ENCODE measurements at places on chromosomes 6 and 20. TPM values are rescaled to one million over a fixed set of nuclear protein-coding genes. Genes with fewer than 3 reads are reported as not detected.

GRCh38 chr6:110609101-110609500 lies 132.7 kb upstream of the SLC22A16 start:
- H3K27ac ChIP-seq = no peak overlapping the region
- H3K27me3 ChIP-seq = no peaks in the 10 kb centered on the region
- H3K4me3 ChIP-seq = no peak overlapping the region
- H3K36me3 ChIP-seq = no peaks in the 10 kb centered on the region
- no peaks in the 10 kb centered on the region for H3K4me1 ChIP-seq
- DNase-seq = no peak

DNA sequence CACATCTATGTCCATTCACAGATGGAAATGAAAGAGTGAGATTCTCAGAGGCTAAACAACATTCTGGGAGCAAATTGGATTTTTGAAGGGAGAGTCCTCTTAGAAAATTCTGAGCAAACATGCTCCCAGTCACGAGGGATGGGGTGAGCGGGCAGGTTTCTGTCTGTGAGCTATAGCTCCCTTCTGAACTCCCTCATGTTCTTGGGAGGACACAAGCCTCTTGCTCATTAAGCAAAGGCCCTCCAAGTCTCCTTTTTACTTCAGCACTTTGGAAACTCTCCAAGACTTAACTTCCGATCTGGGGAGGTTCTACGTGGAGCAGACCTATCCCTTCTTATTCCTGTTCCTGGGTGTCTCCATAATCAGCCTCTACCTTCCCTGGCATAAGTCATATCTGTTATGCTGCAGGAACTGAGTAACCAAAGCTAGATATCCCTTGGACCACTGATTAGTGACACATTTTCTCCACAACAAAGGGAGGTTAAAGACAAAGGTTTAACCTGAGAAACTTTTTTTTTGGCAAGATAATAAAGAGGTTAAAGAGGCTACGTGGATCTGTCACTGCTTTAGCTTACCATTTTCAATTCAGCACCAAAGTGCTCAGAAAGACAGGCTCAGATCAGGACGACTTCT lies 33.0 kb upstream of the SMIM29 start:
- H3K4me3 ChIP-seq = no peak overlapping the region
- H3K27me3 ChIP-seq = no peaks in the 10 kb centered on the region
- no peak overlapping the region for H3K27ac ChIP-seq
- no peaks in the 10 kb centered on the region for H3K4me1 ChIP-seq

- H3K36me3 ChIP-seq = no peaks in the 10 kb centered on the region
- no peak for DNase-seq
- no peaks in the 10 kb centered on the region for H3K27me3 ChIP-seq
- H3K4me3 ChIP-seq = no peak overlapping the region
Observed at GRCh38 chr20:22428051-22428450, 156.3 kb downstream of the FOXA2 start.

Gene PLG
- 0.16 TPM for total RNA-seq

Gene PLA2G7
- total RNA-seq = 0.48 TPM

- no peaks in the 10 kb centered on the region for H3K27me3 ChIP-seq
- H3K4me3 ChIP-seq = peak overlapping the region; percentile 93
- no peak for DNase-seq
- H3K36me3 ChIP-seq = no peaks in the 10 kb centered on the region
Observed at GRCh38 chr20:3158968-3159431, 665 bp downstream of the FASTKD5 start.

Gene NHSL1
- total RNA-seq = 28.7 TPM

Gene SGK2
- total RNA-seq = 0.64 TPM

Gene B3GALT4
- total RNA-seq = 1.8 TPM

Gene SYNJ2
- total RNA-seq = 28.4 TPM

Gene SLC16A10
- total RNA-seq = 0.48 TPM

GRCh38 chr6:2980465-2980855 lies 9.1 kb upstream of the SERPINB6 start:
- no peaks in the 10 kb centered on the region for H3K27me3 ChIP-seq
- no peak overlapping the region for H3K4me3 ChIP-seq
- no peak overlapping the region for H3K27ac ChIP-seq
- no peaks in the 10 kb centered on the region for H3K36me3 ChIP-seq
- H3K4me1 ChIP-seq = peaks cover 23% of the 10 kb centered on the region
- no peak for DNase-seq

Data from astrocyte (in vitro differentiated cells and primary cell).